Fibroblast of skin of back (primary cell): ENCODE measurements at places on chromosomes 5 and 9.

DNA sequence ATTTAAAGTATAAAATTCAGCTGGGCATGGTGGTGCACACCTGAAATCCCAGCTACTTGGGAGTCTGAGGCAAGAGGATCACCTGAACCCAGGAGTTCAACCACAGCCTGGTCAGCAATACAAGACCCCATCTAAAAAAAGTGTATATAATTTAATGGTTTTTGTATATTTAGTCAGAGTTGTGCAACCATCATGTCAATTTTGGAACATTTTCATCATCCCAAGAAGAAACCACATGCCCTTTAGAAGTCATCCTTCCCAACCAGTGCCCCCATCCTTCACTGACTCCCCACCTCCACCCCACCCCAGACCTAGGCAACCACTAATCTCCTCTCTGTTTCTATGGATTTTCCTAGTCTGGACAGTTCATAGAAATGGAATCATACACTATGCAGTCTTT is 18.8 kb upstream of the TEK start:
- no peak for DNase-seq

DNA sequence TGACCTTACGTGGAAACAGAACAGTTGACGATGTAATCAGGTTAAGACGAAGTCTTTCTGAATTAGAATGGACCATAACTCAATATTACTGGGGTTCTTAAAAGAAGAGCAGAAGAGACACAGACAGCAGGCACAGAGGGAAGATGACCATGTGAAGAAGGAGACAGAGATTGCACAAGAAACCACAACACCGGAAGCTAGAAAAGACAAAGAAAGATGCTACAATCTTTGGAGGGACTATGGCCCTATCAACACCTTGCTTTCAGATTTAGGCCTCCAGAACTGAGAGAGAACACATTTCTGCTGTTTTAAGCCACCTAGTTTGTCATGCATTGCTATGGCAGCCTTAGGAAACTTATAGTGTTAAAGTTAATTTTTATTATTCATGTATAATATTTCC is 27.1 kb downstream of the CDH9 start:
- DNase-seq = no peak

GRCh38 chr5:79081779-79082178 is 12.2 kb downstream of the BHMT2 start:
- no peak for DNase-seq

DNA sequence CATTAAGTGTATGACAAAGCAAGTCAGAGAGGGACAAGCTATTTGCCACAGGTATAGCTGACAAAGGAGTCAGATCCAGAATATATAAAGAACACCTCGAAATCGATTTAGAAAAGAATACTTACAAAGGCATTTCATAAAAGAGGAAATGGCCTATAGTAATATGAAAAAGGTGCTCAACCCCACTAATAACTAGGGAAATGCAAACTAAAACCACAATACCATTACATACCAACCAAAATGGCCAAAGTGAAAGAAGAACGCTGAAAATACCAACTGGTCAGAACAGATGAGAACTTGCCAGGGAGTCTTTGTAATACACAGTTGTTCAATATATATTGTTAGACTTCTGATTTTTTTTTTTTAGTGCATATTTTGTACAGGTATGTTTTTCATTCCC is 152.9 kb downstream of the CDC42SE2 start:
- DNase-seq = no peak

- no peak for DNase-seq
Measured at GRCh38 chr9:11417782-11418181, 805.0 kb upstream of the PTPRD start.

- DNase-seq = no peak
Measured at GRCh38 chr9:131181091-131181681, 55.8 kb downstream of the NUP214 start.

- no peak for DNase-seq
Measured at GRCh38 chr9:133572821-133573361, 36.3 kb downstream of the FAM163B start.

GRCh38 chr9:115121181-115121580 is 3.2 kb upstream of the TNC start:
- no peak for DNase-seq

DNA sequence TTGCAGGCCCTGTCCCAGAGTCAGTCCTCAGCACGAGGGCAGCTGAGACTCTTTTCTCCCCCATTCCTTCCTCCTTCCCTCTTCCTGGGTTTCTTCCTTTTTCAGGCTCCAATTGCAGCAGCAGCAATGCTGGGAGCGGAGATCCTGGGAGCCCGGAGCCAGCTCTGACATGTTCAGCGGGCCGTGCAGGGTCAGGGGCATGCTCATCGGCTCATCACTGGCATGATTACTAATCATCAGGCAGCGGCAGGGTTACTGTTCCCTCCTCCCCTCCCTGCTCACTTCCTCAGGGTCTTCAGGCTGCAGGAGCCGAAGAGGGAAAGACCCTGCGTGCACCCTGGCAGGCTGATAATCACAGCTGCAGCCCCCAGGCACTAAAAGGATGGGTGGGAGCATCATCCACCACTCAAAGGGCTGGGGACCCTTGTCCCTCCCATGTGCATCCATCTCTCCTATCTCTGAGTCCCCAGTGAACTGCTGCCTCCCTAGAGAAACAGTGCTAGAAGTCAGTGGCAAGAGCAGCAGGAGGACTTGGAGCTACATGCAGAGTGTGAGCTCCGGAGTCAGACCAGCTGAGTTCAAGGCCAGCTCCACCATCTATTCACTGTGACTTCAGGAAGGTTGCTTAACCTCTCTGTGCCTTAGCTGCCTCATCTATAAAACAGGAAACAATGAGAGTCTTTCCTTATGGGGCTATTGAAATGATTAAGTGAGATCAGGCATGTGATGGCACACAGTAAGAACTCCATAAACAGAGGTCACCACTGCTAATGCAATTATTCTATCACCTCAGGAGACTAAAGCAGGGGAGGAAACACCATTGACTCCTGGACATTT is 7.8 kb upstream of the KCNIP1 start:
- DNase-seq = no peak

DNA sequence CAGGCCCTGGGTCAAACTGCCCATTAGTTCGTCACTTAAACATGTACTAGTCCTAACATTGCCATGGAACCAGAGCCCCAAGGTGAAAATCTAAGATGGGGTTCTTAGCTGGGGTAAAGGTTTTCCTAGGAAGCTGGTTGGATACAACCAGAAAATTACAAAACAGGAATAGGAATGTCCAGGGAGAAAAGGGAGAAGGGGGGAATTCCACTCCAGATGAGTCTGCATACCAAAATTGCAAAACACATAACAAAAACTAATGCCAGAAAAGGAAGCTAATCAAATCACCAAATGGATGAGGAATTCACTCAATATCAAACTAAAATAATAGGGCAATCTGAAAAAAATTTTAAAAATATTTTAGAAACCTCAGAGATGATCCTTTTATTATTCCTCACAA is 396.2 kb downstream of the EFNA5 start:
- peak; percentile 24 for DNase-seq

DNA sequence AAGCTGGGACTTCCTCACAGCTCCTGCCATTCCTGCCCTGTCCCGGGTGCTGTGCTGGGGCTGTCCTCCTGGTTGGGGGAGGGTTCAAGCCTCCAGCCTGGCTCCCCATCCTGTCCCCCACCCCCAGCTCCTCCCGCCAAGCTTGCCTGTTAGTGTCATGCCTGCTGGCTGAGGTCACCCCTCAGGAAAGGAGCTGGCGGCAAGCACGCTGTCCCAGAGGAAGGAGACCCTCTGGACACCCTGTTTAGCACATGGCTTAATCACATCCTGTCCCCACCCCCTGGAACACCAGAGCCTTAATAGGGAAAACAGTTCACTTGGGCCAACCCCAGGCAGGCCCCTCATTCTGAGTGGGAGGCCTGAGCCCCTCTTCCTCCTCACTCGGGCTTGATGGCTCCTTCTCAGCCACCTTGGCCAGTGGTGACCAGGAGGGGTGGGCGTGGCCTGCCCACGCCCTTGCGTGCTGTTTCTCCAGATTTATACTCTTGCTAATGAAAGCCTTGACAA is 9.2 kb upstream of the PHYHD1 start:
- peak; percentile 98 for DNase-seq

DNA sequence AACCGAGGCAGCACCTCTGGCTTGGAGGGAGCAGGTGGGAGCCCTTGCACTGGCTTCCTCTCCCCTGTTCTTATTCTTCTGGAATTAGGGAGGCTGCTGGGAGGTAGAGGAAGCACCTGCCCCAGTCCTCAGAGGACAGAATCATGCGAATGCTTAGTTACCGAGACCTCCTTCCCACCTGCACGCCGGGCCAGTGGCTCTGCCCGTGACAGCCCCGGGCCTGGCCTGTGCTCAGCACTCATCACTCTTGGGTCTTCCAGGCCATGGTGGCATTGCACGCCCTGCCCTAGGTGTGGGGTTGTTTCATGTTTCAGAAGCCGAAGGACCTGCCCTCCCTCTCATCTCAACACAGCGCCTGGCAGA is 45.3 kb upstream of the NKD2 start:
- no peak for DNase-seq

DNA sequence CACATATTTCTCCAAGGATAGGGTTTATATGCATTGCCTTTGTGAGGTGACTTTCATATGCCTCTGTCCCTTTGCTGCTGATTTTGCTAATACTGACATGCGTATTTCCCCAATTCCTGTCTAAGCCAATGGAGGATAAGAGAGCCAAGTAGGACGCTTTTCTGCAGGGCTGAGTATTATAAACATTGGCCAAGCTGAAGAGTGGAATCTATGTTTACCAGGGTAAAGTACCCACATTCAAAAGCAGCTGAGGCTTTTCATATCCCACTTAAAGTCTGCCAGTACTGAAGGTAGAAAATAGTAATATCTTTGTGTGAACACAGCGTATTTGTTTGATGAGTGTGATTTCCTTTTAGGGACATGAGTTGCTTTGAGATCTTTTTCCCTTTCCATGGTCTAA is 128.8 kb upstream of the GPR151 start:
- DNase-seq = no peak

- DNase-seq = no peak
Measured at GRCh38 chr5:181108578-181109165, 22.3 kb downstream of the OR2V1 start.

DNA sequence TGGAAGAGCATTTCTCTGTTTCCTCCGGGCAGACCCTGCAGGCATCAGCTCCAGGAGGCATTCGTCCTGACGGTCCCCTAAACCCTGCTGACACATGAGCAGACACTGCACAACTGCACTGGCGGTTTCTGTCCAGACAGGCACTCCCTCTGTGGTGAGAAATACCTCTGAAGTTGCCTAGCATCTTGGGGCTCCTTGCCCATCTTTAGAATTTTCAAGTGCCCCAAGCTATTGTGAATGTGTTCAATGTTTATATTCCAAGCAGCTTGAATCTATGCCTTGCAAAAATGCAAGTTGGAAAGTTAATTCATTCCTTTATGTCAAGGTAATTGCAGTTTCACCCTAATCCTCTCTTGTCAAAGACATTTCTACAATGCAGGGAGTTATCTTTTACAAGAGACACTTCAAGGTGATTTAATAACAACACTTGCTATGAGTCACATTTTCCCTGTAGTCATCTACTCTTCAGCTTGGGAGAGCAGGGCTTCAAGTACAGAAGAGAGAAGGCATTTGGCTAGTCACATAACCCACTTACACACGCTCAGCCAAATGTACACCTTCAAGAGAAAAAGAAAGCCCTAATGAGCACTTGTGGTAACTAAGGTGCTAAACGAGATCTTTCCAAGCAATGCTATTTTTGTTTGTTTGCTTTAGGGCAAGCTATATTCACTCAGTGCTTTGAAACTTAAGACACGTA is 302.5 kb downstream of the MLLT3 start:
- DNase-seq = peak; percentile 74

DNA sequence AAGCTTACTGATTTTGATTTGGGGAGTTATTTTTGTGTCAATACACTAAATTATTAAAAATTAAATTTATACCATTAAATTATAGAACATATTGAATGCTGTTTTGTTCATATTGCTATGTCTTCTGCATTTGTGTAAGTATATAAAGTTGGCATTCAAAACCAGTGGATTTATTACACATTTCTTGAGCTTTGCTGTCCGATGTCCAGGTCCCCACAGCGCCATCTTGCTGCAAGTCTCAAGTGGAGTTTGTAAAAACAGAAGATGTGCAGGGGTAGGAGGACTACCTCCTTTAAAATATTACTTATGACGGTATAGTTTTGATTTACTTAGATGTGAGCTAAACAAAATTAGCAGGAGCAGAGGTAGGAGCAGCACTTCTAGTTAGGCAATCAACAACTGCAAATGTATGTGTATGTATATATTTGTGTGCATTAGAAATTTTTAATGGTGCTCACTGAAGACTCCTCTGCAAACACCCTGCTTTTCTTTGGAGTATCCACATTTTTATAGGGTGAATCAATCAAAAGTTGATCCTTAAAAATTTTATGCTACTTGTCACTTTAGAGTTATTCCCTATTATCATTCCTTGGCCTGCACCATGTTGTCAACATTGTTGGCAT is 37.4 kb downstream of the CPEB4 start:
- peak; percentile 40 for DNase-seq

DNA sequence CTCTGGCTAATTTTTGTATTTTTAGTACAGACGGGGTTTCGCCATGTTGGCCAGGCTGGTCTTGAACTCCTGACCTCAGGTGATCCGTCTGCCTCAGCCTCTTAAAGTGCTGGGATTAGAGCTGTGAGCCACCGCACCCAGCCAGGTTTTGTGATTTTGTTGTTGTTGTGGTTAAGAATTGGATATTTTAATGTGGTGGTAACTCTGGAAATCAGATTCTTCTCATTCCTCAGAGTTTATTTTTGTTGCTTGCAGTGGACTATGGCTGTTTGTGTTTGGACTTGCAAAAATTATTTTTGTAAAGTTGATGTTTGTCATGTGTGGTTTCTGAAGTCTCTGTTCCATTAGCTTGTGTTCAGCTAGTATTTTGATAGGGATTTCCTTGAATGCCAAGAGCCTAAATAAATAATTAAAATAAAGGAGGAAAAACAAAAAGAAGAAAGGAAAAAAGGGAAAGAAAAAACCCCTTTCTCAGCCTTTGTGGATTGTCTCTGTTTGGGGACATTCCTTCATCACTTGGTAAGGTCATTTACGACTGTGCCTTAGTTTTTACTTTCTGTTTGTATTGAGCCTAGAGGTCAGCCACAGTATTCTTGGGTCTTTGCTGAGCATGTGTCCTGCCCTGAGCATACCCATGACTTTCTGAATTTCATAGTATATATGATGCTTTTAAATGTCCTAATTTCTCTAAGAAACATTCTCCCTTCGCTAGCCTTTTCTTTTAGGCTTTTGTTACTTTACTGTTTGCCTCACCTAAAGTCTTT is 37.3 kb downstream of the PBX3 start:
- DNase-seq = peak; percentile 36

- peak; percentile 96 for DNase-seq
Measured at GRCh38 chr9:99019510-99020331, 76.0 kb downstream of the COL15A1 start.

- DNase-seq = no peak
Measured at GRCh38 chr9:137192859-137193258, 4.4 kb downstream of the SSNA1 start.
